WERI-Rb-1 (cell line): ENCODE measurements at places on chromosomes 1 and 21.

- no peak for DNase-seq
Observed at GRCh38 chr1:67294836-67295617, 12.6 kb upstream of the IL12RB2 start.

DNA sequence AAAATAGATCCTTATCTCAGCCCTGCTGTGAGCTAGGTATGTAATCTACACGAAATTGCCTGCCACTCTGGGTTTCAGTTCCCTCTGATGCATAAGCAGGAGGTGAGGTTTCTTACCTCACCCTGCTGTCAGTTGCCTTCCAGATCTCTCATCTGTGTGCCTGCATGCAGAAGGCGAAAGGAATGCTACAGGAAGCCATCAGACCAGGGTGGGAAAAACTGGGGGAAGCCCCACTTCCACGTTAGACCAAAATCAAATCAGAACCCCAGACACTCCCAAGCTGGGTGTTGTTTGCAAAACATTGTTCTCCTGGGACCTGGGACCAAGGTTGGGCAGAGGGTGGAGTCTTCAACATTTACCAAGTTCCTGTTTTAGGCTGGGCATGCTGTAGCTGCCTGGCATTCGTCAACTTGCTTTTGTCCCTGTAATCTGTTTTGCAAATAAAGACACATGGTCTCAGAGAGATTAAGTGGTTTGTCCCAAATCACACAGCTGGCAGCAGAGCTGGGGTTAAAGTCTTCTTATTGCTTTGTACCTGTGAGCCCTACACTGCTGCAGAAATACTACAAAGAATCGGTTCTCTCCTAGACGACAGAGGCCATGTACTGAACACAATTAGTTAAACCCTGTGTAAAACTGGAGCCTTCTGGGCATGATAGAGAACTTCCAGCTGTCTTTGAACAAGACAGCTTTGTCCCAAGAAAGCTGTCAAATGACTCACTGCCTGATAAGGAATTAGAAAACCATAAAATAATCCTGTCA is 389.7 kb upstream of the RUNX1 start:
- DNase-seq: no peak

DNA sequence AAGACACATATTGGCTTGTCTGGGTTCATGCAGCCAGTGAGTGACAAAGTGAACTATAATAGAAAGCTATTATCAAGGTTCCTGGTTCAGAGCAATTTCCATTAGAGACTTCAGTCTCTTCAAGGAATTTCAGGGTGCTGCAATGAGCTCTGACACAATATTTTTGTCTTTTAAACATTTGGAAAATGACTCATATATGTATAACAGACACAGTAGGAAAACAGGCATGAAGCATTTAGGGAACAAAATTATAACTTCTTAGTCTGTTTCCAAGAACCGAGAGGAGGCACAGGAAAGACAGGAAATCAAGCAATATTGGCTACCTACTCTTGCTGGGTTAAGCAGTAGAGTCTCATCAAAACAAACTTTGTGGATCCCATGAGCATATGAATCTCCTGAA is 170.4 kb downstream of the PTPRC start:
- no peak for DNase-seq

- DNase-seq: no peak
Observed at GRCh38 chr1:243921111-243921510, 71.1 kb upstream of the AKT3 start.

DNA sequence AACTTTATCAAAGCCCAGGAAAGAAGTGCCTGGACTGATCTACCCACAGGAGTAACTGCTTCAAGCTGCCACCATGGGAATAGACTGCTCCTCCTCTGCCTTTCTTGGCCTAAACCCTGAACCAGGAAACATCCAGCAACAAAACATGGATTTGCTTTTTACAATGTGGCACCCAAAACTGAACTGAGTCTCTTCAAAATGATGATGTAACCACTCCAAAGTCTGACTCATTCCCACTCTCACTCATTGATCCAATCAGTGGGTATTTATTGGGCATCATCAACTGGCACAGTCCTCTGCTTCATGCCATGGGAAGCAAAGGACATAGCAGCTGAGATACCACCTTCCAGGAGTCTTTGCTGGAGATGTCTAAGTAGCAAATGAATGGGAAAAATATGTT is 23.5 kb downstream of the CYP4A22 start:
- no peak for DNase-seq

DNA sequence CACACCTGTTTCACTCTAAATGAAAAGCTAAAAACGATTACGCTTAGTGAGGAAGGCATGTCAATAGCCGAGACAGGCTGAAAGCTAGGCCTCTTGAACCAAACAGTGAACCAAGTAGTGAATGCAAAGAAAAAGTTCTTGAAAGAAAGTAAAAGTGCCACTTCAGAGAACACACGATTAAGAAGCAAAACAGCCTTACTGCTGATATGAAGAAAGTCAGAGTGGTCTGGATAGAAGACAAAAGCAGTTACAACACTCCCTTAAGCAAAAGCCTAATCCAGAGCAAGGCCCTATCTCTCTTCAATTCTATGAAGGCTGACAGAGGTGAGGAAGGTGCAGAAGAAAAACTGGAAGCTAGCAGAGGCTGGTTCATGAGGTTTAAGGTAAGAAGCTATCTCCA is 130.7 kb downstream of the SIPA1L2 start:
- no peak for DNase-seq

GRCh38 chr1:93728480-93729131 is 47.0 kb upstream of the BCAR3 start:
- no peak for DNase-seq

GRCh38 chr1:67171574-67171955 is 5.3 kb downstream of the IL23R start:
- DNase-seq: no peak

DNA sequence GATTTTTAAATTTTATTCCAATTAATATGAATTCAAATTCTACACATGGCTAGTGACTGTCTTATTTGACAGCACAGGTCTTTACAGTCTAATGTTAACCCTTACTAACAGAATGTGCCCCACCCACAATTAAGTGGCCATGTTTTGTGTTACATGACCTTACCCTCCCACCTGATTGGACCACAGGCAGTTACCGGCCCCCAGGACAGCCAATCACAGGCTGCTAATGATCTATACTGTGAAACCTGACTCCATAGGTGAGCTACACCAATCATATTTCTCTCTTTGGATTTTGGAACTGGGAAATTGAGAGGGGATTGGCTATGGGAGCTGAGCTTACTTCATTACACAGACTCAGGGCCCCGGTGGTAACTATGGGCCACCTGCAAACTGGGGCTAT is 27.5 kb downstream of the ZP4 start:
- DNase-seq: no peak

GRCh38 chr1:163922743-163923201 is 601.0 kb downstream of the NUF2 start:
- DNase-seq: no peak

DNA sequence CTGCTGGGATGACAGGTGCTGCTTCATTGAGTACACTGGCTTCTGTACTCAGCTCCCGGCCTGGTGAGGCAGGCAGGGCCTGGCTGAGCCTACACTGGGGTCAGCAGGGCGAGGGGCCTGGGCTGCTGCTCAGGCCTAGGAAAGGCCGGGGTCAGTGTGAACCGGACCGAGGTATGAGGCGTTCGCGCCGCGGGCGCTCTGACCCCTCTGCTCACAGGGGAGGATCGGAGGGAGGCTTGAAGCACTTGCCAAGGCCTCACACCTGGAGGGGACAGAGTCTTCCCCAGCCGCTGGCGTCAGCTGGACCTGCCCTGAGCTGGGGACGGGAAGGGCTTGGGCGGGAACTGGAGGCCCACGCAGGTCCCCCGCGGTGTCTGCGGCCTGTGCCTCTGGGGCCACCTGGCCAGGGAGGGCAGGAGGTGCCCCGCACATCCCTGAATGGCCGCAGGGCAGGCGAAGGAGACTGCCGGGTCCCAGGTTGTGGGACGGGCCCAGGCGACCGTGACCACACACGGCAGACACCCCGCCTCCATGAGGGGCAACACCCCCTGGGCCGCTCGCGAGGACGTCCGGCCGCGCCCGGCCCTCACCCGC is 466 bp downstream of the PEX10 start:
- DNase-seq: peak; percentile 39

- DNase-seq: no peak
Observed at GRCh38 chr1:230424391-230425251, 1.5 kb downstream of the PGBD5 start.

- no peak for DNase-seq
Observed at GRCh38 chr21:41152147-41152546, 15.8 kb upstream of the BACE2 start.

DNA sequence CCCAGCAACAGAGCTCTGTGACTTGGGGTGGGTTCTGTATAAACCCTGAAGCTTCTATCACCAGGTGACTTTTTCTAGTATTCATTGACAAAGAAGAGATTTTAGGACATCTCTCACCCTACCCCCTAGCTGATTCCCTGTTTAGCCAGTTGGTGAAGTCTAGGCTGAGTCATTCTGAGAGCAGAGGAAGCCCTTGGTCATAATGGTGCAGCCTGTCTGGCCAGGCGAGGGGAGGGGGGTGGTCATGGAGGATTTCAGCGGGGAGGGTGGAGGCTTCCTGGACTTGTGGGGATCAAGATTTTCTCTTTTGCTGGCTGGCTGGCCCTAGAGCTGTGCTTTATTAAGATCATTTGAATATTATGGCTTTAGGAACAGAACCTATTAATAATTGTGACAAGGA is 262.6 kb downstream of the CAMTA1 start:
- DNase-seq: peak; percentile 74

DNA sequence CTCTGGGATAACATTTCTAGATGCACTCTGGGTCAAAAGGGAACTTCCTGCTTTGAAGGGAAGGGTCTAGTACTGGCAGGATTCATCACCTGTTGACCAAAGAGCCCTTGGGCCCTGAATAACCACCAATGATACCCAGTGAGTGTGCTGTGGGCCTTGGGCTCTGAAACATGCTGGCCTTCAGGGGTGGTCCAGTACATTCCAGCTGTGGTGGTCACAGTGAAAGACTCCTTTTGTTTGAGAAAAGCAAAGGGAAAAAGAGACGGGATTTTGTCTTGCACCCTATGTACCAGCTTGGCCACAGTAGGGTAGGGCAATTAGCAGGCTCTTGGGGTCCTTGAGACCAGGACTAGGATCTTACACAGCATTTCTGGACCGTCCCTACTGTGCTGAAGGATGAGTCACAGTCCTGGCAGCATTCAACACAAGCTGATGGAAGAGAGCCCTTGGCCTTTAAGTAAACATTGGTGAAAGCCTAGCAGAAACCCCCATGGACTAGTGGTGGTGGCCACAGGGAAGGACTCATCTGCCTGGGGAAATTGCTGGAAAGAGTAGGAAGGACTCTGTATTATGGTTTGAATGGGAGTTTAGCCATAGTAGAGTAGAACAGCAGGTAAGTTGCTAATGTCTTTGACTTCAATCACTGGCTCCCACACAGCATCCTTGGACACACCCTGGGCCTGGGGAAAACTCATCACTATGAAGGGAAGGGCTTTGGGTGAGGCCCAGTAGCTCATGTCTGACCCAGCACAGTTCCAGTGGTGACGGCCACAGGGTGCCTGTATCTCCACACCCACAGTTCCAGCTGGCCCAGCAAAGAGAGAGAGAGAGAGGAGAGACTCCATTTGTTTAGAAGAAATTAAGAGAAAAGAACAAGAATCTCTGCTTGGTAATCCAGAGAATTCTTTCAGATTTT is 87.5 kb downstream of the COL24A1 start:
- DNase-seq: no peak

GRCh38 chr1:80457409-80457808 is 1343.3 kb upstream of the ADGRL2 start:
- no peak for DNase-seq

DNA sequence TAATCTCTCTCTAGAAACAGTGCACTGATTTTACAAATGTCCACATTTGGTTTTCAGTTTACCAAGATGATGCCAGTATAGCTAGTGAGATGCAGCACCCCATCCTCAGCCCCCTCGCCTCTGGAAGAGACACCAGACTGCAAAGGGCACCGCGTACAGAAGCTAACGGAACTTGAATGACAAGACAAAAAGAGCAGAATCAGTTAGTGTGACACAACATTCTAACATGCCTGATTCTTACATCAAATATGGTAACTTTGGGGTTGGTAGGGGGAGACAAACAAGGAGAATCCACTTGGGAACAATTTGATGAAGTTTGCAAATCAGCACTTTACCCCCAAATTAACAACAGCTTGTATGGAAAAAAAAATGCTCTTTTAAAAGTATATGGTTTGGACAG is 4.1 kb upstream of the MAGOH start:
- no peak for DNase-seq

DNA sequence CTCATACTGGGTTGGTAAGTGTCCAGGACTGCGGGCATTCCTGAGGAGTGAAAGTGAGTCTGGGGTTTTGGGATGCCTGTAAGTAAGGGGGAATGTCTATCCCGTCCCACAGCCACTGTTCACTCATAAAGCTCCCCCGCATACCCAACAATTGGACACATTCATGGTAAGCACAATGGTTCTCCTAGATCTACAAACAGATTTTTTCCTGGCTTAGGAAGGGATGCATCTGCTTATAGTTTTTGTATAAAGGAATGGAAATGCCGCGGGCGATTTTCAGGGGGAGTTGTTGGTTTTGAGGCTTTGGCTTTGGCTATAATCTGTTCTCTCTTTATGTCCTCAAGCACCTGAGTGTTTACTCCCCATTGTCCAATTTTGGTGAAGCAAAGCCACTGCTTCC is 7.1 kb downstream of the ERVH48-1 start:
- no peak for DNase-seq

DNA sequence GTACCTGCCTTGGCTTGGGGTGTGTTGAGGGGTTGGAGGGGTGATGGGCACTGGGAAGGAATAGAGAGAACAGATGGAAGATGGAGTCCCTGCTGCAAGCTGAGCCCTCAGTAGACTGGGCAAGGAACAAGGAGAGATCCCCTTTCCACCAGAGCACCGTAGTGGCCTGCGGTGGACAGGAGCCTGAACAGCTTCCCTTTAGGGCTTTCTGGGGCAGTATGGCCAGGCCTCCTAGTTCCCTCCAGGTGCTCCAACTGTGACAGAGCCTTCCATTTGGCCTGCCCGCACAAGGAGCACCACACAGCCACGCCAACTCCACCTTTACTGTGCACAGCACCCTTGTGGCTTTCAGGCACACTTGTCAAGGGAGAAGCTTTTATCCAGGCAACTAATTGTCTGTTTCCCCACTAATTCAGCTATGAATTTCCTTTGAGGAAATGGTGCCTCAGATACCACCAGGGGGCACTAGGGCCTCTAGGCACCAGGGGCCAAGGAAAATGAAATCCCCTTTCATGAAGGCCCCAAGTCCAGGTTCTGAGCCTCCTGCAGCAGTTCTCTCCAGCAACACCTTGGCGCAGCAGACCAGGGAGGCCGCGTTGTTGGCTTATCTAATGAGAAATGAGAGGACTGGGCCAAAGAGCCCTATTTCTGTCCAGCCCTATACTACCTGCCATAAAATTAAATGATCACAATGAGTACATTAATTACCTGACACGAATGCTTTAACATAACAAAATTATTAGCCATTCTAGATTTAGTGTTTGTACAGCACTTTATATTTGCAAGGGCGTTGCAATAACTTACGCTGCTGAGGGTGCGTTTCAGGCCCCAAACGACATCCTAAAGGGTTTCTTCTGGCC is 23.1 kb upstream of the ERI3 start:
- DNase-seq: peak; percentile 75

DNA sequence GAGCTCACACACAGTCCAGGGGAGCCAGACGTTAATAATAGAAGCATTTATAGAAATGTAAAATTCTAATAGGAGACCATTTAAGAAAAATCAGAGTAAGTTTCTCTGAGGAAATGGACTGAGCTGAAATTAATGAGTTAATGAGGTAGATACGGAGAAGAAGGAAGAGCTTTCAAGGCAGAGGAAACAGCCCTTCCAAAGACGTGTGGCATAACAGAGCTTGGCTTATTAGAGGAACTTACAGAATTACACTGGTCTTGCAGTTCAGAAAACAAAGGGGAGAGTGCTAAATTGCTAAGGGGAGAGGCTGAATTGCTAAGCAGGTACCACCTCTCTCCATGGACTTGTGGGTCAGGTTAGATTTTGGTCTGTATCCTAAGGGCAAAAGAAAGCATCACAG is 8.2 kb upstream of the PIGK start:
- no peak for DNase-seq
